ENCODE measurements at places on chromosomes 1 and 21.

DNA sequence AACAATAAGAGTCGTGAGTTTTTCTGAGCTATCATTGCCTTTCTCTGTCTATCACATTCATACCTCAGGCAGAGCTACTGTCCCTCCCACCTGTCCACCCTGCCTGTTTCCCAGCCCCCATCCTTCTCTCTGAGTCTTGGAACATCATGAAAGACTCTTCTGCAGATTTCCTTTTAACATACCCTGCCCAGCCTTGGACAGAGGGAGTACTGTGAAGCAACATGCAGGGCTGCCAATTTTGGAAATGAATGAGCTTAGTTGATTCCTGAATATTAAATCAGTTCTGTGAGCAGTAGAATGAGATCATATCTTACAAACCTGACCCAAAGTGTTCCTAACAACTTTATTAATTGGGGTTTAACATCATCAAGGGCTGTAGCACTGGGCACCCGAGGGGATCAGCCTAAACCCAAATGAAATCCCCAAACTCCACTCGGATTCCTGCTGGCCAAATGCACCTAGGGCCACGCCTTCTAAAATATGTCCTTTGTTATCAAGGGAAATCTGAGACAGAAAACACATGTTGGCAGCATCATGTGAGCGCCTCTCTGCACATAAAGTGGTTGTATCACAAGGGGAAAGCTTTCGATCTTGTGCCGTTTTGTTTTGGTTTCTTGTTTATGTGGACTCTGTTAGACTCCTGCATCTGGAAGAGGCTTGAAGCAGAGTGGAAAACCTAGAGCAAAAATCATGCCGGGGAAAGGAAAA is 357.6 kb downstream of the KIF26B start:
- DNase-seq, result no peak

- no peak for DNase-seq
These were observed 171.6 kb upstream of the ARHGEF16 start for GRCh38 chr1:3282656-3283430.

- DNase-seq, result no peak
These were observed 54.9 kb downstream of the PRSS38 start for GRCh38 chr1:227870366-227870765.

GRCh38 chr1:103387898-103388297 is 137.6 kb upstream of the RNPC3 start:
- DNase-seq, result no peak

- DNase-seq, result no peak
These were observed 641.5 kb downstream of the PLPP3 start for GRCh38 chr1:55937840-55938375.

GRCh38 chr1:64975740-64976139 is 9.4 kb upstream of the JAK1 start:
- DNase-seq, result no peak

DNA sequence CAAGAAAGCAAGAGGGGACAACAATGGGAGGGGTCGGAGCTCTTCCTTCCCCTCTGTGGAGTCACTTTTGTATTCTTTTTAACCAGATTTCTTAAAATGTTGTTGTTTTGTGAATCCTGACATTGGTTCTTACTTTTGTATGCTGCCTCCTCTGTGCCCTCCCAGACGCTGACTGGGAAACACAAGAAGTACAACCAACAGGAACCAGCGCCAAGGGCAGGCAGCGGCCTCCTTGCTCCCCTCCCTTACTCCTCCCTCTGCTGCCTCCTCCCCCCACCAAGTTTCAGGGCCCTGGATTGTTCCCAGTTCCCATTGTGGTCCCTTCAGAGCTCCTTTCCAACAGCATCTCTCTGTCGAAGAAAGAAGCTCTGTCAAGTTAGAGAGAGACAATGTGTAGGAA is 111.1 kb downstream of the BRINP2 start:
- no peak for DNase-seq

DNA sequence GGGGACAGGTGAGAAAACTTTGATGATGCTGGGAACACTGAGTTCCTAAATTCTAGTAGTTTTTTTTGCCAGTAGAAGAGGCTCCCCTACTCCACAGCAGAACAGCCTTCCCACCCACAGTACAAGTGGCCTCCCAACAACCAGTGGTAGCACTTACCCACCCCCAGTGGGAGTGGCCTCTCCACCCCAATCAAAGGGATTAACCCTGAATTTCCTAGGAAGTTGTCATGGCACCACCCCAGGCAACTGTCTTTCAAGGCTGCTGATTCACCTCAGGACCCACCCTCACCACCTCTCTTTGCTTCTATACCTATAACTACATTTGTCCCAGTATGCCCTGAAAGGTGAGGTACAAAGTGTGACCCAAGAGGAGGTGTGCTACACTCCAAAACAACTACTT is 81.4 kb upstream of the PRDX6 start:
- no peak for DNase-seq

DNA sequence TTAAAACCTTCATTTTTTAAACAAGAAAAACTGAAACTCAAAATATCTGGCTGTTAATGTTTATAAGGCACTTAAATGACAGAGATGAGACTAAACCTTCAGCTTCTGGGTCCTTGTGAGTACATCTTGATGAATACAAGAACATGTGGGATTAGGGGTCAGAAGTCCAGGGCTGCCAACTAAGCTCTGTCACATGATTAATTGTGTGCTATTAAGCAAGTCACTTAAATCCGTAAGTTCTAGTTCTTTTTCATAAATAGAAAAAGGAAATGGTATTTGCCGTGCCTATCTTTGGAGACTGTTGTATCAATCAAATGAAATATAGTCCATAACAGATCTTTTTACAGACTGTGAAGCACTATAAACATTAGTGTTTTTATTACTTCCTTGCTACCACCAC is 43.2 kb upstream of the KCTD3 start:
- DNase-seq, result peak; percentile 82

GRCh38 chr1:23867895-23868556 is at the start of gene FUCA1:
Gene FUCA1, minus strand, starts transcription at chr1:23868290. Its CDS starts 4 bp downstream, at chr1:23868286.
- DNase-seq, result peak; percentile 94

DNA sequence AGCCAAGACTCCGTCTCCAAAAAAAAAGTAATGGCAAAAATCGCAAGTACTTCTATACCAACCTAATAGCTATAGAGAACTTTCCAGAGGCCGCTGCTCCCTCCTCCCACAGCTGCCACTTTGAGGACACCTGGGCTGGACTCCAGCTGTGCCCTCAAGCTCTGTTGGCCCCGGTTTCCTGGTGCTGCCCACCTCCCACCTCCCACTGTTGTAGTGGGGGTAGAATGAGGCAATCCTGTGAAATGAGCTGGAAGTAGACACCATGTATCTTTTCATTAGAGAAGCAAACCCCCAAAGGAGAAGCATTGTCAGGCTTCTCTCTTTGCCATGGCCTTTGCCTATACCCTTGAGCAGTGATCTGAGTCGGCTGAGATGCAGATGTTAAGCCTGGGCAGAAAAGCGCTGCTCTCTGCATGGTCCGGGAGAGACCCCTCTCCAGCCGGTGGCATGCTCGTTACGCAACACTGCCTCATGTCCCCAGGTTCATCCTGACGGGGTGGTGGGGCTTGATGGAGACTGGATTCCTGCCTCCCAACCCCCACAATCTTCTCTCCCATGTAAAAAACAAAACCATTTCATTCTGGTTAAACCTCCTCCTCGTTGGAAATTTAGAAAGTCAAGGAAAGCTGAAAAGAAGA is 39.7 kb downstream of the SIM2 start:
- DNase-seq, result no peak

GRCh38 chr1:43220905-43221778 is 48.6 kb upstream of the TMEM125 start:
- no peak for DNase-seq

- DNase-seq, result no peak
These were observed 1.3 kb downstream of the AIRE start for GRCh38 chr21:44286716-44287632.

DNA sequence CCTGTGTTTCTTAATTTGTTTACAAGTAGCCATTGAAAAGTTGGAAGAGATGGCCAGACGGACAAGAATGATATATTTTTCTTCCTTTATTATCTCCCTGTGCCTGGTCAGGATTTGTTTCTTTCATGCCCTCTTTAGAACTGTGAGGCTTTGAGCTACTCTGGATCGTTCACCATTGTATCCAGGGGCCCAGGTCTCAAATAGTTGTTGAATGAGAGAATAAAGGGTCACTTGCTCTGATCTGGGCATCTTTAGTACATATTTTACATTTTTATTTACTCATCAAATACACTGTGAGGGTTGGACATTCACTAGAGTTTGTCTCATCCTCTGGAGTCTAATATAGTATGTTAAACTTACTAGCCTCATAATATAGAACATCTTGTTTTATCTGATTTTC is 48.7 kb downstream of the IVNS1ABP start:
- DNase-seq, result no peak

- no peak for DNase-seq
These were observed 554.1 kb upstream of the OLFM3 start for GRCh38 chr1:102550729-102551384.

DNA sequence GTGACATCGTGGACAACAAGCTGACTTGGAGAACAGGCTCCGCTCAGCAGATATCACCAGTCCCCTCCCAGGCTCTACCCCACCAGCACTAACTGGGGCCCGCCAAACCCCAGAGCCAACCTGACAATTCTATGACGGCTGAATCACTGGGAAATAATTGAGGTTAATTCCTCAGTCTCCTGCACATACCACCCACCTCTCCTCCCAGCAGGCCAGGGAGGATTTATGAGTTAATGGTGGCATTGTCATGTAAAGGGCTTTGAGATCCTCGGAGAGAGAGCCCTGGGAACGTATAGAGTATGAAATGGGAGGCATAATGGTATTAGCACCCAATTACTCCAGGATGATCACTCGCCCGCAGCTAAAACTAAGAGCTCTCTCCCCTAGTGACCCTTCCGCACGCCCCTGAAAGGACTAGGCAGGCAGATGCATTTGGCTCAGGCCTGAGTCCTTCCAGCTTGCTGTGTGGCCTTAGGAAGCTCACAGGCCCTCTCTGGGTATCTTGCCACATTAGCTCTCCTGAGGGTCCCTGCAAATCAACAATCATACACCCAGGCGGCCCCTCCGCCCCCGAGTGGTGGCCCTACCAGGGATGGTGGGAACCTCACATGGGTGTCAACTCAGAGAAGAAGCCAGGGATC is 27.3 kb upstream of the PAX7 start:
- no peak for DNase-seq

DNA sequence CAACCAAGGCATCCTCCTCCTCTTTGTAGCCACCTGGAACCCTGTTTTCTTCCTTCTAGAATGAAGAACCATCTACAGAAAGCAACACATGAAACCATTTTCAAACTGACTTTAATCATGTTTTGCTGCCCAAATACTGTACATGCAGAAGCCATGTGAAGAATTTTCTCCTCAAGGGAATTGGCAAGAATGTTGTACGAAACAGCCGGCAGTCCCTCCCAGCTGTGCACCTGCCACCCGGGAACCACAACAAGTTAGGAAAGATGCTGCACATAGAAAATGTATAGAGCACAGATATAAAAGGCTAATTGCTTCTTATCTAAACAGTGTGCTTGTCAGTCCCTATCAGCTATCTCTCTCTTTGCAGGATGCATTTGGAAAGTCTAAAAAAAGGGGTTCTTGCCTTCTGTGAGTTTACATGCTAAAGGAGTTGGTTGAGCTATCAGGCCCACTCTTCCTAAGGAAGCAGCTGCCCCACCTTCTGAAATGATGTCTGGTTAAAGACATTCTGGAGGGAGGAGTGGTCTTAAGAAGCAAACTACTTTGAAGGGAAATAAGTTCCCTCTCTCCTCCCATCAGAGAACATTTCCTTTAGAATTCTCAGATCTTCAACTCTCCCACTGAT is 44.8 kb downstream of the RIMS3 start:
- DNase-seq, result no peak

GRCh38 chr21:23475281-23476219 is 2131.7 kb downstream of the MRPL39 start:
- DNase-seq, result no peak

DNA sequence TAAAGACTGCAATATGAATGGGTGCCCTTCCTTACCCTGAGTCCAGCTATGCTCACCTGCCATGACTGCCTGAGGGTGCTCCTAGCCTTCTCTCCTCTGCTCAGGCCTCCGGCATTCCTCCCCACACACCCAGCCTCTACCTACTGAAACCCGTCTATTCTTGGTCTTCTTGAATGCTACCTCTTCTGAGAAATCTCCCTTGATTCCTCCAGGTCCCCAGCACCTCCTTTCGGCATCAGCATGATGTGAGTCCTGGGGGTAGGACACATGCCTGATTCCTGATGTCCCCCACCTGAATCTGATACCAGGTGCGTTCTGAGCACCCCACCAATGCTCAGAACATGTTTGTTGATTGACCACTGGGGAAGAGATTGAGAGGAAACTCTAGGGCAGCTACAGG is 8.6 kb downstream of the LDLRAD1 start:
- no peak for DNase-seq

DNA sequence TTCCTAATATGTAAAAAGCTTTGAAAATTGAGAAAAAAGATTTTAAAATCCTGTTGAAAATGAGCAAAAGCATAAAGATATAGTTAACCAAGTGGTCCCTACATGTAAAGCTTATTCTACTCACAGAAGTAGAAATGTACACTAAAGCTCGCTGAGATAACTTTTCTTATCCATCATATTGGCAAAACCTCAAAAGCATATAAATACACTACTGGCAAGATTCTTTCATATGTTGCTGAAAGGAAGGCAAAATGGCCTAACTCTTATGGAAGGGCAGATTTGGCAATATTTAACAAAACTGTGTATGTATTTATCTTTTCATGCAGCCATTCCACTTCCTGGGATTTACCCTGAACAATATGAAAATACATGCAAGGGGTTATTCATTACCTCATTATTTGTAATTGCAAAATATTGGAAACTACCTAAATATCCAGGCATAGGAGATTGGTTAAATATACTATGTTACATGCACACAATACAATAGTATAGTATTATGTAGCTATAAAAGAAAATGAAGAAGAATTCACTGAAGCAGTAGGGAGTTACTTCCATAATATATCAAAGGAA is 43.2 kb upstream of the LYPLAL1 start:
- DNase-seq, result no peak

DNA sequence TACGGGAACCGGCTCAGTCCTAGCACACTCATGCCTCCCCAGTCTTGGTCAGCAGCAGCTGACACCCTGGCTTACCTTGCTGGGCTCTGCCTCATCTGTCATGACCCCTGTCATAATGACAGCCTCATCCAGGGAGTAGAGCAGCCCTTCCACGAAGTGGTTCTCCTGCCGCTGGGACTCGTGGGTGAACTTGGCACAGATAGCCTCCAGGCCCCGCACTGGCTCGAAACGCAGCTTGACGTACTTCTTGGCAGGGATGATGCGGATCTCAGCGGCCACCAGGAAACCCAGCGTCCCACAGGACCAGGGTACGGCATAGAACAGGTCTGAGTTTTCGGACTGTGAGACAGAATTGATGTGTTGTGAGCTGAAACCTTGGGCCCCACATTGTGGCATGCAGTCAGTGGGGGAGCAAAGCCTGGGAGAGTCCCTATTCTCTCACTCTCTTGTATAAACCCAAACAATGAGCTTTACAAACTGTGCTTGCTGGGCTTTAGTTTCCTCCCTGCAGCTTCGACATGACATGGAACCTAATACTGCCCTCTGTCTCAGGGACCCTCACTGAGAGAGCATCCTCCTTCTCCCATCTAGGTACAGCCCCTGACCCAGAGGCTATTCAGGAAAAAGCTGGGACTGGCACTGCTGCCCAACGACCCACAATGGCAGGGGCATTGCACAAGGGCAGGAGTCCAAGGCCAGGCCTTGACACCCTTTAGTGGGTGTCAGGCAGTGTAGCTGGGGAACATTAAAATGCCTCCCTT is 15.5 kb downstream of the DHCR24 start:
- no peak for DNase-seq

GRCh38 chr1:17561561-17561985 is 22.1 kb downstream of the ARHGEF10L start:
- DNase-seq, result no peak

- no peak for DNase-seq
These were observed 54.0 kb downstream of the MAP10 start for GRCh38 chr1:232859216-232859615.

GRCh38 chr1:37482796-37483744 is 8.7 kb downstream of the ZC3H12A start:
- no peak for DNase-seq
